ENCODE measurements at places on chromosomes 4 and X. TPM values are rescaled to one million over a fixed set of nuclear protein-coding genes. Genes with fewer than 3 reads are reported as not detected.

FAM9B gene
- total RNA-seq: not detected

CEP135 gene
- total RNA-seq: 16.8 TPM

PRDM5 gene
- total RNA-seq: 0.17 TPM

FBXW7 gene
- total RNA-seq: 37.8 TPM

GRCh38 chr4:13202701-13203100 is 281.4 kb downstream of the RAB28 start:
- DNase-seq: no peak

- DNase-seq: no peak
These were observed 1467.4 kb downstream of the C4orf33 start for GRCh38 chr4:130563185-130563888.

- DNase-seq: no peak
These were observed 821 bp upstream of the TMEM128 start for GRCh38 chr4:4248885-4249203.

GRCh38 chr4:37452952-37453280 is 208.4 kb downstream of the NWD2 start:
- DNase-seq: peak; percentile 55

DNA sequence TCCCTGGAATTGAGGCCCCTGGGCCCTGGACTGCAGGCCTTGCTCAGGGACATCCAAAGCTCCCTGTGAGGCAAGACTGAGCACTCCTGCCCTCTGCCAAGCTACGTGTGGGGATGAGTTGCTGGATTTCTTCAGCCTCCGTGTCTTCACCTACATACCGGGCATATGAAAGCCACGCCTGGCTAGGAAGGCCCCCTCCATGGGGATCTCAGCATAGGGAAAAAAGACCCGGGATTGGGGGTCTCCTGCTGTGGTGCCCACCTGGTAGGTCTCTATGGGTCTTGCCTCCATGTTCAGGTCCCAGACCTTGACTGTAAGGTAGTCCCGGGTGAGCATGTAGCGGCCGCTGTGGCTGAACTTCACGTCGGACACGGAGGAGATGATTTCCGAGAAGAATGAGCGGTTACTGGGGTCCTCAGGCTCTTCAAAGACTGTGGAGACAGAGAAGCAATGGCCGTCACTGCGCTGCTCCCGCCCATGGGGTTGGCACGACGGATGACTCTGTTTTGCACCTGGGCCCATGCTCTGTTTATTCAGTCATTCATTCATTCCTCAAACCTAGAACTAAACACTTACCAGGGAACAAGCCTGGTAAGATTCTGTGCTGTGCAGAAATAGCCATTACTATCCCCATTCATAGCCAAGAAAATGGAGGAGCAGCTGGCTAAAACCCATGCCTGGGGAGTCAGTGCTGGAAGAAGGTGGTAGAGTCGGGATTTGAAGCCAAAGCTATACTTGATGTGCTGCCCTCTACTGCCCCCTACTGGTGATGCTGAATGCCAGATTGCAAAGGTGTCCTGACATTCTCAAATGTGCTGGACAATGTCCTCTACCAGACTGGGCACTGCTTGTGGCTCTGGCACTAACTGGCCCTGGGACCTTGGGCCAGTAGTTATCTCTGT is 63.9 kb downstream of the WFS1 start:
- DNase-seq: peak; percentile 36

DNA sequence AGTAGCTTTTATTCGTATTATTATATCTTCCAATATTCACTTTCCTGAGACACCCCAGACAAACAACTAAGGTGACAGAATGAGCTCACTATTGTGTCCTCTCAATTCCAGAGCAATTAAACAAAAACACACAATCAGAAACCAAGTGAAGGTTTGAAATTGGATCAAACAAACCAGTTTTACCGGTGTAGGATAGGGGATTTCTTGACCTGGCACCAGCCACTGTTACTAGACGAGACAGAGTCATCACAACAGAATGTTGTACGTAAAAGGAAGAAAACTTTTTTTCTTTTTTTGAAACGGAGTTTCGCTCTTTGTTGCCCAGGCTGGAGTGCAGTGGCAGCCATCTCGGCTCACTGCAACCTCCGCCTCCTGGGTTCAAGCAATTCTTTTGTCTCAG is 43.7 kb downstream of the LDOC1 start:
- DNase-seq: no peak

DNA sequence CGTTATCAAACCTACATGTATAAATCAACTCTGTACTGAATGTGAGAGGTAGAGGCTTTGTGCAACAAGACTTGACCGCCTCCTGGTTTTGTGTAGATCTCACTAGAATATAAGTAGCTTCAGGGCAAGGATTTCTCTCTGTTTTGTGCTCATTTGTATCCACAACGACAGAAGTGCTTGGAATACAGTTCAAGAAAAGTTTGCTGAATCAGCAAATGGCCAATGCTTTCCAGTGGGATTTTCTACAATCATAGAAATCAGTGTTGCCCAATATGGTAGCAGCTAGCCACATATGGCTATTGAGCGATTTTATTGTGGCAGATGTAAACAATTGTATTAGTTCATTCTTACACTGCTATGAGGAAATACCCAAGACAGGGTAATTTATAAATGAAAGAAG is 127.4 kb downstream of the VCX3A start:
- DNase-seq: no peak

Data from activated CD4-positive, alpha-beta memory T cell treated with anti-CD3 and anti-CD28 coated beads for 36 hours (primary cell).